Activated T-helper 1 cell treated with anti-CD3 and anti-CD28 coated beads, Interleukin-2, amount 50 U/mL, for 16 hours (primary cell): ENCODE measurements at places on chromosomes 5 and 9.

GRCh38 chr5:155872629-155873220 is 454.2 kb upstream of the SGCD start:
- no peak for DNase-seq

DNA sequence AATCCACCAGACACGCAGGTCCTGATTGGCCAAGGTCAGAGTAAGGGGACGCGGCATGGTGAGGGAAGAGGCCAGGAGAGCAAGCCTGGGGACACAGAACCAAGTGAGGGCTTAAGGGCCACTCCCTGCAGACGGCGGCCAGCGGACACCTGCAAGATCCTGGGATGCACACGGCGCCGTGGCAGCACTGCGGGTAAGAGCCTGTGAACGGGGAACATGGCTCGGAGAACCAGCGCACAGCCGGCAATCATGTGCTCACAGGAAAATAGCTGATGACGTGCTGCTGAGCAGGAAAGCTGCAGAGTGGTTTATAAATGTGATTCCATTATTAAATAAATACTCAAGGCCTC is 27.0 kb upstream of the NSMF start:
- no peak for DNase-seq

- no peak for DNase-seq
These were observed 14.2 kb downstream of the HOMER1 start for GRCh38 chr5:79499640-79500273.

DNA sequence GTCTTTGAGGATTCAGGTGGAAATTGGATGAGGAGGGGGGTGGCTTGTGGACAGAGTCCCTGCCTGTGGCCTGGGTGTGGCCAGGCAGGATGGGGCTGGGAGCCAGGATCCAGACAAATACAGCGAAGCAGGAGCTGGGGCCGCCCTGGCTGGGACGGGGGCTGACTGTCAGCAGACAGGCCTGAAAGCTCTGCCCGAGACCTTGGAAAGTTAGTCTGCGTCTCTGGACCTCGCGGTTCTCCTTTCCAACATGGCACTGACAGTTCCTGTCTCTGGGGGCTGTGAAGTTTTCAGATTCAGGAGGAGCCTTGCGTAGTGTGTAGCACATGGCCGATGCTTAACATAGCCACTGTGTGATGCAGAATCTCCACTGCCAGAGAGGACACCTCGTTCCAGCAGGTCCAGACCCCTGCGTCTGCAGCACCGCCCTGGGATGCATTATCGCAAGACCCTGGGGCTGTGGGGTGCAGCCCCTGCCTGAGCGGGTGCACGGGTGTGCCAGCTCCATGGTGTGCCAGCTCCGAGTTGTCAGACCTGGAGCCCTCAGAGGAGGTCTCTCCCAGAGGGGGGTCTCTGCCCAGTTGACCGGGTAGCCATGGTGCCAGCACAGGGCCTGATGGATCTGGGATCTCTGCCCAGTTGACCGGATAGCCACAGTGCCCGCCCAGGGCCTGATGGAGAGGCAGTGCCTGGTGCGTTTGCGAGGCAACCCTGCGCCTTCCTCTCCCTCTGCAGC is 89.3 kb downstream of the COL5A1 start:
- DNase-seq, result no peak

- DNase-seq, result no peak
These were observed 220.7 kb downstream of the FANCC start for GRCh38 chr9:95096807-95097206.

DNA sequence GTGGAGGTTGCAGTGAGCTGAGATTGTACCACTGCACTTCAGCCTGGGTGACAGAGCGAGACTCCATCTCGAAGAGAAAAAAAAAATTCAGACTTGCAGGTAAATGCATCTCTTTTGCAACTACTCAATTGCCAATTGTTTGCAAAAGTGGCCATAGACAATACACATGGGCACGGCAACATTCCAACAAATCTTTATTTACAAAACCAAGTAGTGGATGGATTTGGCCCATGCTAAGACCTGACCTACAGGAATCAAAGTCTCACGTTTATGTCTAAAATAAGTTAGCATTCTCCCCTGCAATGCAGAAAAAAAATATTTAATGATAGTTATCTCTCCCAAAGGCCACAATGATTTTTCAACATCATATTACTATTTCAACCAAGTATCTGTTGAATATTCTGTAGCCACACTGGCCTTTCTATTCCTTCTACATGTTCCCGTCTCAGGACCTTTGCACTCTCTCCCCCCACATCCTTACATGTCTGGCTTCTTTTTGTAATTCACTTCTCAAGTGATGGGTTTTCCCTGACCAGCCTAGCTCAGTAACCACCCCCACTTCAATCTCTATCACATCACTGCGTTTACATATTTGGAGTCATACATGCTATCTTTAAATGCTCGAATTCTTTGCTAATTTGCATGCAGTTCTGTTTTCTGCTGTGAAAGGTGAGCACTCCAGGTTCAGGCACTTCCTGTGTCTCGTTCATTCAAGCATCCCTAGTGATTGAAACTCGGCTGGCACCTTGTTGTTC is 54.2 kb downstream of the FNBP1 start:
- DNase-seq, result no peak

- DNase-seq, result no peak
These were observed 1126.7 kb upstream of the CDH9 start for GRCh38 chr5:28165096-28165495.

GRCh38 chr5:5480481-5481111 is 58.1 kb downstream of the ICE1 start:
- no peak for DNase-seq
